HT-29 (cell line): ENCODE measurements at places on chromosomes 5 and 9.
A peak's percentile ranks its signal among the peaks of the same experiment; 100 is the strongest.

- DNase-seq: no peak
These were observed 50.9 kb downstream of the ZNF474 start for GRCh38 chr5:122180146-122180712.

GRCh38 chr5:96037128-96037527 lies 75.5 kb upstream of the ELL2 start:
- no peak for DNase-seq

GRCh38 chr9:130663258-130663976 lies 977 bp upstream of the PRDM12 start:
- DNase-seq: no peak

DNA sequence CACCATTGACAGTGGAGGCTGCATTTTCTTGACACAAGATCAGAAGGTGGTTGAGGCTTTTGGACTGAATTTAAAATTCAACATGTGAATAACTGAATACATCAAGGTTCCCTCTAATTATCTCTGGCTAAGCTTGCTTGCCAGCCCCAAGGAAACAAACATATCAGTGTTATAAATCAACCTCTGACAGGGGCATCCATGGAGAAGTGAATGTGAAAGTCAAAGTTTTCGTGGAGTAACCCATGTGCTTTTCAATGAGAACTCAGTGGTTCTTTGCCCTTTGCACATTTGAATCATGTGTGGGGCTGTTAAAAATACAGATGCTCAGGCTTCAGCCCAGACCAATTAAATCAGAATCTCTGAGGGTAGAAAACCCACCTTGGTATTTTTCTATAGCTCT lies 128.9 kb downstream of the LRRC70 start:
- no peak for DNase-seq

- no peak for DNase-seq
These were observed 254.5 kb downstream of the ARRDC3 start for GRCh38 chr5:91128604-91129003.

GRCh38 chr5:31939151-31939550 lies 235.0 kb downstream of the GOLPH3 start:
- no peak for DNase-seq

GRCh38 chr5:1376981-1377380 lies 32.1 kb upstream of the CLPTM1L start:
- no peak for DNase-seq

DNA sequence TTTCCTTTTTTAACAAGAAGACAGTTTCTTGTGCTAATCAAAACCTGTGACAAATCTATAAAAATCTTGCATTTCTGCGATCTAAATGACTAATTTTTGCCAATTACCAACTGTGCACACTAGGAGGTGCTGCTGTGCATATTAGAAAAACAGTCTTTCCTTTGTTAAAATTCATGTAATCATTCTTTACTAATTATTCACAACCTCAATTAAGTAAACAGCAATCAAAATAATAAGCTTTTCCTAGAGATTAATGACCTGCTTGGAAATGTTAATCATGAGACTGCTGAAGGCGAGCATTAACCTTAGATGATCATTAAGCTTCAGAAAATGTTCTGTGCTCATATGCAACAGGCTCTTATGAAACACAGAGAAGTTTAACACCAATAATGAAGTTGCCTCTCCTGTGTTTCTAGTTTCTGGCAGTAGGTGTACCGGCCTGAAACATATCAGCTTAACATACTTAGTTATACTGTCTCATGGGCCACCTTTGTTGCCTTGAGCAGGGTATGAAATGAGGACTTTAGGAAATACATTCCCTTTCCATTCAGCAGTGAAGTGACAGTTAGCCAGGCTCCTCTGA lies 17.7 kb downstream of the RFESD start:
- DNase-seq: peak; percentile 80

- DNase-seq: peak; percentile 81
These were observed 37.1 kb upstream of the FAM169A start for GRCh38 chr5:74903165-74903787.

DNA sequence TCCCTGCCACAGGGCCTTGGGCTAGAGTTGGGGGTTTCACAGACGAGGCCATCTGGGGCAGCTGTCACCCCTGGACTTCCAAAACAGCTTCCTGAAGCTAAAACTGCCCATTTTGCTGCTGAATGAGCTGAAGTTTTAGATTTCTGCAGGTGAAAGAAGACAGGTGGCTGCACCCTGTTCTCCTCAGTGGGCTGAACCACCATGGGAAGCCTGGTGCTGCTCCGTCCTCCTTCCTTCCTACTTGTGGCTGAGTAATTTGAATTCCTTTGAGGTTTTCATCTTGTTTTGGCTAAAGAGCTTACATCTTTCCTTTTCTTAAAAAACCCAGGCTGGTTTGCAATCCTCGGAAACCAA lies 5.3 kb downstream of the NKD2 start:
- DNase-seq: no peak

GRCh38 chr9:134294153-134295071 lies 31.8 kb upstream of the RXRA start:
- no peak for DNase-seq

DNA sequence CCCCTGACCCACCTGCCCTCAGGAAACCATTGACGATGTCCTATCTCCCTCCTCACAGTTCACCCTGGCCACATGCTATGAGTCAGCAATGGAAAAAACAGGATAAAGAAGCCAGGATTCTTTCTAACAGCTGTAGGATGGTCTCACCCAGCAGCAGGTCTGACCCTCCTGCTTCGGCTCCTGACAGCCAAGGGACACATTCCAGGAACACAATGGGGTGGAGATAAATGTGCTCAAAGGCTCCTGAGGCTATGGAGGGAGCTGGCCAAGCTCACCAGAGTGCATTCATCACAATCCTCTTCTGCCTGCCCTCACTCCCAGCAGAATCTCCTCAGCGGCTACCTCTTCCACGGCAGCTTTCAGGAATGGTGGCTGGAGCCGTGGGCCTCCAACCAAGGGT lies 170.3 kb downstream of the PJA2 start:
- no peak for DNase-seq

- no peak for DNase-seq
These were observed 582.3 kb downstream of the CAAP1 start for GRCh38 chr9:26310294-26310693.

GRCh38 chr5:144698484-144698883 lies 527.8 kb downstream of the KCTD16 start:
- DNase-seq: no peak

GRCh38 chr5:44356231-44356630 lies 33.0 kb downstream of the FGF10 start:
- no peak for DNase-seq

- DNase-seq: no peak
These were observed 9.8 kb downstream of the DOCK2 start for GRCh38 chr5:169646856-169647255.

DNA sequence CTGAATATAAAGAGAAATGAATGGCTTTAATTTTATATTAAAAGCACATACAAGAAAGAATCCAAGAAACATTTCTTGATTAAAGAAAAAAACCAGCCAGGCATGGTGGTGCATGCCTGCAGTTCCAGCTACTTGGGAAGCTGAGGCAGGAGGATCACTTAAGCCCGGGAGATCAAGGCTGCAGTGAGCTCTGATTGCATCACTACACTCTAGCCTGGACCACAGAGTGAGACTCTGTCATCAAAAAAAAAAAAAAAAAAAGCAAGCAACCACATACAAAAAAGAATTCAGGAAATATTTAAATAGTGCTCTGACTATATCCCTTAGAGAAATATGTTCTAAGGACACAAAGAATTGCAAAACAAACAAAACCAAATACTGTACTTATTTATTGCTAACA lies 2.5 kb upstream of the PLAC8L1 start:
- DNase-seq: no peak

- DNase-seq: no peak
These were observed 59.0 kb downstream of the ALDH7A1 start for GRCh38 chr5:126535856-126536545.

DNA sequence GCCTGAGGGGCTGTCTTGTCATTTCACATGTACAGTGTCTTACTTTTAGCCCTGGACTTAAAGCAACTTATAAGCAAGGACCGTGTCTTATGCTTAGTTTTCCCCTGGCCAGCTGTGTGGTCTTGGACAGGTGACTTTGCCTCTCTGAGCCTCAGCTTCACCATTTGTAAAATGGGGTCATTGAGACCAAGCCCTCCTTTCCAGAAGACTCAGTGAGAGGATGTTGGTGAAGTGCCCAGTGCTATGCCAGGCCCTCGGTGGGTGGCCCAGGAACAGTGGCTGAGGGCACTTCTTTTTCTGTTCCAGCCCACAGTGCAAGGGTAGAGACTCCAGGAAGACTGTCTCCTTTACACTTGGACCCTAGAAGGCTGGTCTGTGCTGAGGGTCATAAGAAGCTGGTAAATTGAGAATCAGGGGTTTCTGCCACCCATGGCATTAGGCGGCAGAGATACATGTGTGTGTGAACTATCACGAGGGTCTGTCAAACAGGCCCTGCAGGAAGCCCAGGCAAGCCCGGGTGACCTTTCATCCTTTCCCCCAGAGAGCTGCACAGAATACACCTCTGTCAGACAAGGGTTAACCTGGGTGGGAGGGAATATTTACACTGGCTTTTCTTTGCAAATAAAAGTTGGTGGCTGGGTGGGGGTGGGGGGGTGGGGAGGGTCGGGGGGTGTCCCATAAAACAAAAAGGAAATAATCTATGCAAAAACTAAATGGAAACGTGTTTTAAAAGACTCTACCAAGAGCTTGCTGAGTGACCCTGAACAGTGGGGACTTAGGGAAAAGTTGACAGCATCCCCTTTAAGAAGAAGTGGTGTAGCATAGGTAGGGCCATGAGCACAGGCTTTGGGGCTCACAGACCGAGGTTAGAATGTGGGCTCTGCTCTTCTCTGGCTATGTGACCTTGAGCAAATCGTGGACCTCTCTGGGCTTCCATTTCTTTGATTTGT lies 20.4 kb upstream of the KIF12 start:
- DNase-seq: peak; percentile 38

GRCh38 chr5:176171171-176171760 lies 67.0 kb upstream of the SIMC1 start:
- no peak for DNase-seq

GRCh38 chr9:92600462-92601261 lies 64.9 kb upstream of the ECM2 start:
- no peak for DNase-seq

DNA sequence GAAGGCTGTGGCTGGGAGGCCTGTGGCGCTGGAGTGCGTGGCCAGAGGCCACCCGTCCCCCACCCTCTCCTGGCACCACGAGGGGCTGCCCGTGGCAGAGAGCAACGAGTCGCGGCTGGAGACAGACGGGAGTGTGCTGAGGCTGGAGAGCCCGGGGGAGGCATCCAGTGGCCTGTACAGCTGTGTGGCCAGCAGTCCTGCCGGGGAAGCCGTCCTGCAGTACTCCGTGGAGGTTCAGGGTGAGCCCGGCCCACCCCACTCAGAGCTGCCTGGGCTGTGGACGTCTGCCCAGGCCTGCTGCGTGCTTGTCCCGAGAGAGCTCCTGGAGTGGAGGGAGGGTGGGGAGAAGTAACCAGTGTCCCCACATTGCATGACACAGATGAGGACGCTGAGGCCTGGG lies 89.2 kb downstream of the HMCN2 start:
- no peak for DNase-seq

DNA sequence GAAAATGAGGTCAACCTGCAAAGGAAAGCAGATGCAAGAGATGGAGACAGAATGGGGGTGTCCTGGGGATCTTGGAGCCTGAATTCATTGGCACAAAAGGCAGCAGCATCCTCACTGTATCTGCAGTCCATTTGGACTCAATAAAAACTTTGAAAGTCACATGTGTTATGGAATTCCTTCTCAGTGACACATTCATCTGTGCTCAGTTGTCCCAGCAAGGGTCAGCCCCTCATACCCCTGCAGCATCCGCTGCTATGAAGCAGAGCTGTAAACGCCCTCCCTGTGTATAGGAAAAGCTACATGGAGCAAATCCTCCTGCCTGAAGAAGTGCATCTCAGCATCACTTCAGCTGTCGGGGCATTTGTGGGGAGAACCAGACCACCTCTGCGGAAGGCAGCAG lies 14.5 kb upstream of the RARS1 start:
- DNase-seq: no peak

DNA sequence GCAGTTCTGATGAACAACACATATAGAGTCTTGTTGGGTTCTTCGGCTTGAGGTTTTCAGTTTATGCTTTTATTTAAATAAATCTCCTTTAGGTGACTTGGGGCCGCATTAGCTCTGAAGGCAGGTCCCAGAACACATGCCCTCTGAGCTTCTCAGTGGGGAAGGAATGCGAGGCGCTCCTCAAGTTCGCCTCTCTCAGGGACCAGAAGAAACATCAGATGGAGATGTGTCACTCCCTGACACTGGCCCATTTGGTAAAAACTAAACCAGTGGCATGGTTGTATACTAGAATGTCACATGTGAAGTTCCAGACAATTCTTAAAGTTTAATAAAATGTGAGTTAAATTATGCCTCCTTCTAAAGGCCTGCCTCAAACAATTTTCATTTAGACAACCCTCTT lies 1.9 kb downstream of the MACROH2A1 start:
- DNase-seq: no peak

GRCh38 chr9:31372799-31373587 lies 1011.5 kb upstream of the ACO1 start:
- DNase-seq: no peak

GRCh38 chr5:1549475-1550030 lies 25.8 kb upstream of the LPCAT1 start:
- no peak for DNase-seq

- no peak for DNase-seq
These were observed at the start of gene FRRS1L for GRCh38 chr9:109166771-109167601. FRRS1L (minus strand) TSS chr9:109167249; CDS start chr9:109167138, 111 bp downstream.

GRCh38 chr9:129023036-129023907 lies 4.9 kb downstream of the SH3GLB2 start:
- DNase-seq: no peak

- DNase-seq: no peak
These were observed 11.8 kb upstream of the GPR151 start for GRCh38 chr5:146527785-146528184.

DNA sequence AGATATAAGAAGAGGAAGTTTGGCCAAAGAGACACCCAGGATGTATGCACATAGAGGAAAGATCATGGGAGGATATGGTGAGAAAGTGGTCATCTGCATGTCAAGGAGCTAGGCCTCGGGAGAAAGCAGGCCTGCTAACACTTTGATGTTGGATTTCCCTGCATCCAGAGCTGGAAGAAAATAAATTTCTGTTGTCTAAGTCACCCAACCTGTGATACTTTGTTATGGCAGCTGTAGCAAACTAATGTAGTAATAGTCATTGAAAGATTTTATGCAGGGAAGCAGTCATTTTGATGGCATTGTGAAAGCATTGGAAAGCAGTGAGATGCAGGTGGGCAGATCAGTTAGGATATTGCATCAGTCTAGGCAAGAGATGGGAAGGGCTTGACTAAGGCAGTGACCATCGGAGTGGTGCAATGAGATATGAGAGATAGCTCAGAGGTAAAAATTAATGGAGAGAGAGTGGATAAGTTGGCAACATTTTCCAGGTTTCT lies 24.5 kb upstream of the FOCAD start:
- no peak for DNase-seq

GRCh38 chr5:180283026-180283615 lies 8.8 kb downstream of the MAPK9 start:
- DNase-seq: no peak
